ENCODE measurements at places on chromosomes 4 and X. TPM values are rescaled to one million over a fixed set of nuclear protein-coding genes. Genes with fewer than 3 reads are reported as not detected.

The CXCL11 gene
- 6.4 TPM for total RNA-seq

The FAAH2 gene
- total RNA-seq, result not detected

The RHOH gene
- total RNA-seq, result 0.82 TPM

The ANK2 gene
- 4.1 TPM for total RNA-seq

The TLR7 gene
- not detected for total RNA-seq

The PCDH10 gene
- 1.3 TPM for total RNA-seq

The DCHS2 gene
- total RNA-seq, result not detected

The FHL1 gene
- 82.2 TPM for total RNA-seq

The PDHA1 gene
- total RNA-seq, result 61.2 TPM
